DMS79 treated with DMSO at 0.1 percent for 48 hours (cell line): ENCODE measurements at places on chromosomes 1 and 21.

GRCh38 chr1:178010674-178011464 lies 41.0 kb upstream of the SEC16B start:
- DNase-seq, result no peak

DNA sequence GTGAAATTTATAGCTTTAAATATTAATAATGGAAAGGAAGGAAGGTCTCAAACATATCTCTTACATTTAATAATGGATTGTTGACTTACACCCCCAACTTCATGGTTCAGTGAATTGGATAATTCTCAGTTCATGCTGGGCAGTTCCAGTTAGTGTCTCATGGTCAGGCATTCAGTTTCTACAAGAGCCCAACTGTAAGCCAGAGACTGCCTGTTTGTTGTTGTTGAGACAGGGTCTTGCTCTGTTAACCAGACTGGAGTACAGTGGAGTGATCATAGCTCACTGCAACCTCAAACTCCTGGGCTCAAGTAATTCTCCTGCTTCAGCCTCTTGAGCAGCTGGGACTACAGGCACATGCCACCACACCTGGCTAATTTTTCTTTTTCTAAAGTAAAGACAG lies 5.0 kb upstream of the DMAP1 start:
- DNase-seq, result no peak

DNA sequence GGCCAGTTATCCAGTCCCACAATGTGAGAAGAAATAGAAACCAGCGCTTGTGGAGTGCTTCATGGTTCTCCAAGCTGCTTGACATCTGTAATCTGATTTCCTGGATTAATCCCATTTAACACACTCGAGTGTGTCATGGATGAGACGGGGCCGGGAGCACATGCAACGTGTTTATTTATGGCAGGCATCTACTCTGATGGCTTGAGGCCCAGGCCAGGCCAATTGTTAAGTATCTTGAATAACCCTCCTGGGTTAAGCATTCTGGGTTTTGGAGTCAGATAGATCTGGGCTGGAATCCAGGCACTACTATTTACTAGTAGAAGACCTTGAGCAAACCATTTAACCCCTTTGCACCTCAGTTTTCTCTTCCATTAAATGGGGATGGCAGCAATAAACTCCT lies 37.5 kb upstream of the LAPTM5 start:
- DNase-seq, result no peak

DNA sequence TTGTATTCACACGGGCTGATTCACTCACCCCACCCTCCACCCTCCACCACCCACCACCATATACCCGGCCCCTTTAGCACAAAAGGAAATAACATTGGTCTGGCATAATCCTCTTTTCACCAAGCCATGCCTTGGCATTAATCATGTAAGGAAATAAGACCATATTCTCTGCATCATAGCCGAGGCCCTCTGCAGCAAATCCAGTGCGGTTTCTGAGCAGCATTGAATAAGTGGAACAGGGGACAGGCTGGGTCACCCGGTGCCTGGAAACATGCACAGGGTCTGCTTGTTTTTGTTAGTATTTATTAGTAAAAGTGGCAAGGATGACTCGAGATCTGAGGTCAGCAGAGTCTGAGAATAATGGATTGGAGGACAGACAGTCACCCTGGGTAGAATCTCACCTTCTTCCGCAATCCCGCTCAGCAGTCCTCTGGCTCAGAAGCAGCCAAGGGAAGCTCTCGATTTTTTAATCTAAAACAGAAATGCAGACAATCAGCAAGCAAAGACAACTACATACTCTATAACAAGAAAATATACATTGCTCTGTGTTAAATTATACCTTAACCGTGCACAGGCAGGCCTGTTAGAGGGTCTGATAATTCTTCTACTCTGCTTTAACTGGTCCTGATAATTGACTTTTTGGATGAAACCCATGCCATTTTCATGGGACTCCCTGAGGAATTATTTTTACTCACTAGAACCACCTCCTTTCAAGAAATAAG lies 52.4 kb upstream of the CDC42BPA start:
- DNase-seq, result no peak

DNA sequence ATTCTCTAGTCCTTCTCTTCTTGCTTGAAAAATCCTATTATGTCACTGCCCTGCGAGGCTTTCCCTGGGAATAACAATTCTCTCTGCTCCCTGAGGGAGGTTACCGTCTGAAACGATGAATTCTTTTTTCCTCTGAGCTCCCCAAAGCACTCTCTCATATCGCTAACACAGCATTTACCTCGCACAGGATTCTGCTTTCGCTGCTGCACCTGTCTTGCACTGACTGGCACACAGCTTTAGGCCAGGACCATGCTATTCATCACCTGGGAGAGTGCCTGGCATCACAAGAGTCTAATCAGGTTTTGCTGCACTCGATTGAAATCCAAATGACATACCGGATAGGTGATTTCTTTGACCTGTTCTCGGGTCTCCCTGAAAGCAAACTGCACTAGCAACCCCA lies 52.8 kb upstream of the GNG4 start:
- DNase-seq, result no peak

DNA sequence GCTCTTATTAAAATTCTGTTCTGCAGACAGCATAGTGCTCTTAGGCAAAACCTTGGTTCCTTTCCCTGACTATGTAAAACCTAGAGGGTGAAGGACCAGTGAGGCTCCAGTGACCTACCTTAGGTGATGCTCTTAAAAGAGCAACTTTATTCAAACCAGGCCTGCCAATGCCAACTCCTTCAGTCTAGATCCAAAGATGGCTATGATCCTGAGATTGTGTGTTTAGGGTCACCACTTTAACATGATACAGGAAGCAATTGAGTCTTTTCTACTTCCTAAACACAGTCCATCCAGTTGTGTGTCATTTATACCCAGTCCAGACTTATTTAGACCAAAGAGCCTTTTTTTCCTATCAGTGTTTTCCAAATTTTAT lies 10.8 kb downstream of the MCL1 start:
- DNase-seq, result no peak

- no peak for DNase-seq
Observed at GRCh38 chr1:42779725-42780124, 5.1 kb upstream of the TMEM269 start.

- no peak for DNase-seq
Observed at GRCh38 chr1:208242146-208242545, 2.0 kb downstream of the PLXNA2 start.

DNA sequence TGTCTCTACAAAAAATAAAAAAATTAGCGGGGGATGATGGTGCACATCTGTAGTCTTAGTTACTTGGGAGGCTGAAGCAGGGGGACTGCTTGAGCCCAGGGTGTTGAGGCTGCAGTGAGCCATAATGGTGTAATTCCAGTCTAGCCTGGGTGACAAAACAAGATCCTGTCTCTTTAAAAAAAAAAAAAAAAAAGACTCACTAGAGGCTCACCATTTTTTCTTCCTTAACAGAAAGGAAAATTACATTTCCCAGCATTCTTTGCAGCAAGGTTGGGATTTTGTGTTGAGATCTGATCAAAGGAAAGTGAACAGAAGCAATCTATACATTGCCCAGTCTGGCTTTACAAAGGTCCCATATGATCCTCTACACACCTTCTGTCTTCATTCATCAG lies 21.5 kb downstream of the GFI1 start:
- DNase-seq, result no peak

- no peak for DNase-seq
Observed at GRCh38 chr1:240524356-240525069, 87.4 kb downstream of the GREM2 start.

GRCh38 chr1:8255712-8256111 lies 62.2 kb upstream of the SLC45A1 start:
- no peak for DNase-seq

GRCh38 chr21:16330908-16331268 lies 601.1 kb downstream of the USP25 start:
- no peak for DNase-seq
